ENCODE measurements at places on chromosomes 13 and 19.

DNA sequence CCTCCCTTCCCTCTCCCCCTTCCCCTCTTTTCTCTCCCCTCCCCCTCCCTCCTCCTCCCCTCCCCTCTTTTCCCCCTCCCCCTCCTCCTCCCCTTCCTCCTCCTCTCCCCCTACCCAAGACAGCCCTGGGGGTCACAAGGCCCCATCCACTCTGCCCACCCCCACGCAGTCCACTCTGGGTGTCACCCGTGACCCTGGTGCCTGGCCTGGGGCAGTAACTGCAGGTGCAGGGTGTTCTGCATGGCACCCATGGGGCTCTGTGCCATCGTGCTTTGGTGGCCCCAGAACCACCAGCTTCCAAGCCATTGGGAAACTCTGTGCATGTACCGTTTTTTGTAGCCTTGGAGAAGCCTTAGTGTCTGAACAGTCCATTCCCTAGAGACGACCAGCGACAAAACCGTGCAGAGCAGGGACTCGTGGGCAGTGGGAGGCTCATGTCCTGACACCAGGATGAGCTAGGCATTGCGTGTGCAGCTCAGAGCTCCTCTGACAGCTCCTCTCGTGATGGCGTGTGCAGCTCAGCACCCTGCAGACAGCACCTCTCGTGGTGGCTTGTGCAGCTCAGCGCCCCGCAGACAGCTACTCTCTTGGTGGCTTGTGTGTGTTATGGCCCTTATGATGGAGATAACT, 43.7 kb upstream of the F7 start:
- DNase-seq, result peak; percentile 12

GRCh38 chr13:29543230-29544215, 52.0 kb downstream of the SLC7A1 start:
- DNase-seq, result no peak

GRCh38 chr19:34193439-34193838, 21.1 kb downstream of the LSM14A start:
- DNase-seq, result no peak

GRCh38 chr13:23922005-23922932, 25.0 kb upstream of the C1QTNF9B start:
- no peak for DNase-seq

DNA sequence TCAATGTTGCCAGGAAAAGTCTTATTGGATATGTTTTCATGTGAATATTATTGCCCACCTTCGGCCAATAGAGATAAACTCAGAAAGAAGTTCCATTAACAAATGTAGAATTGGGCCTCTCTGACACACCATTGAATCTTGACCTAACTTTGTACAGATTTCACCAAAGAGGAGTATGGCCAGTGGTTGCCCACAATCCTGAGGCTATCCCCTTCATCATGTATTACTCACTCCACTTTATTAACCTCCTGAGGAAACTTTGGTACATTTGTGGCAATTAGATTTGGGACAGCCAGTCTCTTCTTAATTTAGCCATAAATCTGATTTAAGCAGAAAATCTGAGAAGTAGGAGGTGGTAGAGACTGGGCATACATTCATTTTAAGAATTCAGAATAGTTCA, 53.3 kb upstream of the POSTN start:
- no peak for DNase-seq

All from glutamatergic neuron (in vitro differentiated cells).